Stimulated activated naive CD8-positive, alpha-beta T cell treated with anti-CD3 and anti-CD28 coated beads, Interleukin-15, amount 100 ng/mL, for 72 hours (primary cell): ENCODE measurements at places on chromosomes 11 and 22.

- DNase-seq: no peak
Measured at GRCh38 chr22:45285263-45286058, 712 bp downstream of the UPK3A start.

DNA sequence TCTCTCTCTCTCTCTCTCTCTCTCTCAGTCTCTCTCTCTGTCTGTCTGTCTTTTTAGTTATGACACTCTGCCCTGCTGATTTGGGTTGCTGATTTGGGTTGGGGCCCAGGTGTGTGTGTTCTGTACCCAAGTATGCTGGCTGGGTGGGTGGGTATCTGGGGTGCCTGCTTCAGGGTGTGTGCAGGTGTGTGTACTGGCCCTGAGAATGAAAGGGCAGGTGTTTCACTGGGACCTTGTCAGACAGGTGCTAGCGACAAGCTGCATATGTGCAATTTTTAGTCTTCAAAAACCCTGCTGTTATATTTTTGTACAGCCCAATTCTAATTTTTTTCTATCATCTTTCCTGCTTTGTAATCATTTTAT, 943 bp downstream of the CSF2RB start:
- DNase-seq: no peak

DNA sequence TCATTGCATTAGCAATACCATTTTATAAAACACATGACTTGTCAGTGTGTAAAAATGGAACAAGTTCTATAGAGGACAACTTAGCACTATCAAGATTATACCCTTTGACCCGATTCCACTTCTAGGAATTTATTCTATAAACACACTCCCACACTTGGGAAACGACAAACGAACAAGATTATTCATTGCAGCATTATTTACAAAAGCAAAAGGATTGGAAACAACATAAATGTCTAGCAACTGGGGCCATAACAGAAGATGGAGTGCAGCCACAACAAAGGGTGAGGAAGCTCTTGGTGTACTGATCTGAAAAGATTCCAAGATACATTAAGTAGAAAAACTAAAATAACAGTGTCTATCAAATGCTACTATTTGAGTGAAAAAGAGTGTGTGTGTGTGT, 2.3 kb upstream of the IRAG1 start:
- DNase-seq: no peak

DNA sequence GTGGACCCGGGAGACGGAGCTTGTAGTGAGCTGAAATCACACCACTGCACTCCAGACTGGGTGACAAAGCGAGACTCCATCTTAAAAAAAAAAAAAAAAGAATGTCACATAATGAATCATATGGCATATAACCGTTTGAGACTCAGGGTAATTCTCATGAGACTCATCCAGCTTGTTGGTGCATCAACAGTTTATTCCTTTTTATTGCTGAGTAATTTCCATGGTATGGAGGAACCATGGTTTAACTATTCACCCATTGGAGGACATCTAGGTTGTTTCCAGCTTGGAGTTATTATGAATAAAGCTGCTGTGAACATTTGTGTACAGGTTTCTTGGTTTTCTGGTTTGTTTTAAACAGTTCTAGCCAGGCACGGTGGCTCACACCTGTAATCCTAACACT, 25.3 kb downstream of the PPARA start:
- DNase-seq: no peak

- no peak for DNase-seq
Measured at GRCh38 chr11:10490032-10490397, 35.0 kb downstream of the AMPD3 start.

GRCh38 chr11:1165256-1166041, 7.7 kb downstream of the MUC5AC start:
- DNase-seq: no peak

- DNase-seq: no peak
Measured at GRCh38 chr11:1197431-1197885, 25.4 kb upstream of the MUC5B start.

DNA sequence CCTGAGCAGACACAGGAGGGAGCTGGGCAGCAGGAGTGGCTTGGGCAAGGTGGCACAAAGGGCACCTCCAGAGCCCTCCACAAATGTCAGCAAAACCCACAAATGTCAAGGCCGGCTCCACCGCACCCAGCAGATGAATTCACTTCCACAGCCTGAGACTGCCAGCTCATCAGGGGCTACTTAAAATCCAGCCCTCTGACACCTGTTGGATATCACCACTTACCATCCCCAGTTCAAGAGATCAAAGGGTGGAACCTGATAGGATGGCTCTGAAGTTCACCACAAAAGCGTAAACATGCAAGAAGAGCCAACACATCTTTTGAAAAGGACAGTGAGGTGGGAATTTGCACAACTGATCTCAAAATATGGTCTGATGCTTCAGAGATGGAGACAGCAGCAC, 168.6 kb upstream of the GRK3 start:
- DNase-seq: no peak

DNA sequence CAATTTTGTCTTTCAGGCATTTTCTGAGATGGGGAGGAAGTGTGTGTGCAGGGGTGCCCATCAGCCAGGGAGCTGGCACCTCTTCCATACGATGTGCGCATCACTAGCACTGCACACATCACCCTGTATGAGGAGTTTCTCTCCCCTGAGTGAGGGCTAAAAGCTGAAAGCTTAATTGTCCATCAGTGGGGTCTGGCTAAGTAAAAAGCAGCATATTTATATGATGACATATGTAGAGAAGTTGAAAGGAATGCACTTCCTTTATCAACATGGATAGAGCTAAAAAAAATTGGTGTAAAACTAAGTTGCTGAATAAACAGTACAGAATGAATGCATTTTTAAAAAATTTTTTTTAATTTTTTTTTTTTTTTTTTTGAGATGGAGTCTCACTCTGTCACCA, 4.0 kb downstream of the VSTM5 start:
- no peak for DNase-seq

DNA sequence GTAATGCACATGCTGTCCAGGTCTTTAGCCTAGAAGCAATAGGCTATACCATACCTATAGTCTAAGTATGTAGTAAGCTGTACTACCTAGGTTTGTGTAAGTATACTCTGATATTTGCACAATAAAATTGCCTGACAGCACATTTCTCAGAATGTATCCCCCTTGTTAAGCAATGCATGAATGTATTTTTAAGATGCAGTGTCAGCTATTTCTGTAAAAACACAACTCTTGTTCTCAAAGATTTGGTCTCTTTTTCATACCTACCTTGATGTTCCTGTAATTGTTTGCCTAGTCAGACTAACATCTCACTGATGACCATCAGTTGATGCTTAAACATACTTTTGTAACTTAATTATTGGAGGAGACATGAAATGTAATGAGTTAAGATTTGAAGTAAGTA, 619.9 kb downstream of the CNTN5 start:
- no peak for DNase-seq

GRCh38 chr11:120940160-120940848, 83.6 kb upstream of the TBCEL start:
- DNase-seq: no peak

GRCh38 chr22:44325718-44326490, 13.2 kb upstream of the SHISAL1 start:
- DNase-seq: no peak

- no peak for DNase-seq
Measured at GRCh38 chr11:9285850-9286587, 20.9 kb upstream of the DENND5A start.

DNA sequence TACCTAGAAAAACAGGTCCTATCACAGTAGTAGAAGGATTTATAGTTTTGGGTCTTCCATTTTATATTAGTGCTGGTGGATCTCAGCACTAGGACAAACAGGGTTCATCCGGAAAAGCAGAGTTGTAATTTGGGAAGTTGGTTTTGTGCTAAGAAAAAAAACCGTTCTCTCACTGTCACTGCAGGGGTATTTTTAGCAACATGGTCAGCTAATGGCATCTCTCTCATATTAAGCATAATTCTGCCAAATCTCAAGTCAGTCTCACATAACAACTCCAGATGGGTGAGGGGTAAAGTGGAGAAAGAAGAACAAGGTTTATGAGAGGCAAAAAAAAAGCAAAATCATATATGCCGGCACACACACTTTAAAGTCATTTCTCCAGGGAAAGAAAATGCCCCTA, 51.6 kb upstream of the GDPD4 start:
- DNase-seq: no peak

DNA sequence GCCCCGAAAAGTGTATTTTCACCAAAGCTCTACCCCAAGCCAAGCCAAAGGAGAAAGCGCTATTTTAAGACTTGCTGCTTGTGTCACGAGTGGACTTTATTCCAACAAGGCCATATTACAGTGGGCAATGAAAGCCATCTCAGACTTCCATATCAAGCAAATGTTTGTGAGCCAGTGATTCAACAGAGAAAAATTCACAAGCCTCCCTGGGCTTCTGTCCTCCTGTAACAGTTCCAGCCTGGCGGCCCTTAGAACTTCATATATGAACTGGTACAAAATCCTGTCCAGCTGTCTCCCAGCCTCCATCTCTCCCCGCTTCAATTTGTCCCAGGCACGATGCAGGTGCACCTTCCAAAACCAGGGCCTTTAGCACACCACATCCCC, 11.2 kb downstream of the LARGE1 start:
- no peak for DNase-seq

GRCh38 chr11:102920118-102920684, 35.3 kb downstream of the MMP13 start:
- no peak for DNase-seq

GRCh38 chr11:34586488-34587281, 34.2 kb upstream of the EHF start:
- no peak for DNase-seq

- DNase-seq: no peak
Measured at GRCh38 chr11:69244266-69244665, 49.7 kb upstream of the MYEOV start.

DNA sequence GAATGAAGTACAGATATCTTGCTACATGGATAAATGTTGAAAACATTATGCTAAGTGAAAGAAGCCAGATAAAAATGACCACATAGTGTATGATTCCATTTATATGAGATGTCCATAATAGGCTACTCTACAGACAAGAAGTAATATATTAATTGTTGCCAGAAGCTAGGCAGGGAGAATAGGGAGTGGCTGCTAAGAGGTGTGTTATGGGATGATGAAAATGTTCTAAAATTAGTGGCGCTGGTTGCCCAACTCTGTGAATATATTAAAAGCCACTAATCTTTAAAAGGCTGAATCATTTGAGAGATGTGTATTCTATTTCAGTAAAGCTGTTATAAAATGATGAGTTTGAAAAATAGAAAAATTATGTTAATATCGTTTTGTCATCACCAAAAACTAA, 144.4 kb downstream of the NCAM1 start:
- no peak for DNase-seq

DNA sequence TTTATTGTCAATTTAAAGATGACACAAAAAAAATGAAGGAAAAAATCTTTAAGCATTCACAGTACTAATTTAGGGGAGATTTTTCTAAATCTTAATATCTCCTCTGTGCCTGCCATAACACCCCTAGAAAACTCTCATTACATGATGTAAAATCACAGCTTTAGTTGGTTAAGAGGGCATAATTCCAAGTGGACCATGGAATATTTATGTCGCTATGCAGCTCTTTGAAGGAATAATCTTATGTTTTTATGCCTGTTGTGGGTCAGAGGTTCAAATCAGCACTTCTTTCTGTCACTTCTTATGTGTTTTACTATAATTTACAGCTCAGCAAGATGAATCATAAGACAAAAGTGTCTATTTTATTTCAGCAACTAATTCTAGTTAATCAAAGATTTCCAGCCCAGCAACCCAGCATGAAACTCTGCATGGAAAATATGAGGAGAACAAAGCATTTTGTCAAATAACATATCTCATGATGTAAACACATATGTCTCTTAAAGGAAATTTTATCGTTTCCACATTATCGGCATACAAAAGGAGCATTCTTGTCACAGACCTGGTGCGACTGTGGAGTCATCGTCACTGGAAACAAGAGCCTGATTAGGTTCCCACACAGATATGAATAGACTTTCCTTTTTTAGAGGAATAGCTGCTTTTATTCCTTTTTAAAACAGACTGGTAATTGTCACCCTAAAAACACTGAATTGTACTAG, 274.8 kb downstream of the SOX6 start:
- DNase-seq: no peak

DNA sequence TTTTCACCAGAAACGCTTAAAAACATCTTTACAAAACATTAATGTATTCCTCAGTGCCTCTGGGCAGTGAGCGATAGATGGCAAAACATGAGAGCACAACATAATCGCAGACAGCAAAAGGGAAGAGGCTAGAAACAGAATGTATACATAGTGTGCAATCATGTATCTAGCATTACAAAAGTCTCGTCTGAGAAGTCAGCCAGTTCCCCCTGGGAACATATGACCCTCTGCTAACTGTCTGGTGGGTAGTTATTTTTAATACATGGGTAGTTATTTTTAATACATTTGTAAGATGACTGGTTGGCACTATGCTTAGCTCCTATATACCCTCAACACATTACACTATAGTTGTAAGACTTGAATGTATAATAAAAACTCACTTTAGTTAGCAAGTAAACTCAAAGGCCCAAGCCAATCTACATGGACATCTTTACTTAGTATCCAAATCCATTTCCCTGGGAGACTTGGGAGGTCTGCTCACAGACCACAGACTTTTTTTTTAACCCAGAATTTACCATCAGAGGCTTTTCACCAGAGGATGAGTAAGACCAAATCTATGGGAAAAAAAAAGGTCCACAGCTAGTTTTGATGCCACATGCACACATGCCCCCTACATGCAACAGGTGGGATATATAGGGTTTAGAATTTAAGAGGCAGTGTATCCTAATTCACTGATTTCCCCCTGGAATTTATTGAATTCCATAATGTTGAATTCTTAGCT, 71.7 kb downstream of the AMBRA1 start:
- no peak for DNase-seq

GRCh38 chr22:46855681-46856080, 93.2 kb downstream of the TBC1D22A start:
- DNase-seq: no peak

DNA sequence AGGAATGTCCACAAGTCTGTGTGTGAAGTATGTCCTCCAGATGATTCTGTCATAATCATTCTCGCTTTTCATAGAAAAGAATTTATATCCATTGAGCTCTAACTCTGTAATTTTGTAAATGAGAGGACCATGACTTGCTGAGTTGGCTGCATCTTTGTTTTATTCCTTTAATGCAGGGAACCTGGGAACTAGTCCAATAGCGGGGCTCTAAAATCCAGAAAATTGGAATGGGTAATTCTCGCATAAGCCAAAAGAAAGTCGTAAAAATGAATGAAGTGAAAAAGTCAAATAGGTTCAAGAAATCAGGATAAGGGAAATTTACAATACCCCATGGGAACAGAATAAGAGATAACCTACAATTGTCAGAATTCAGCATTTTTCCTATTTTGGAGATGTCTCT, 232.5 kb downstream of the RAB38 start:
- DNase-seq: no peak

GRCh38 chr11:73997120-73997770, 11.6 kb downstream of the UCP3 start:
- no peak for DNase-seq
